ENCODE measurements at places on chromosomes 7 and 10. TPM values are rescaled to one million over a fixed set of nuclear protein-coding genes. Genes with fewer than 3 reads are reported as not detected.

GRCh38 chr7:47384755-47385535, 197.0 kb downstream of the TNS3 start:
- no peak for DNase-seq

DNA sequence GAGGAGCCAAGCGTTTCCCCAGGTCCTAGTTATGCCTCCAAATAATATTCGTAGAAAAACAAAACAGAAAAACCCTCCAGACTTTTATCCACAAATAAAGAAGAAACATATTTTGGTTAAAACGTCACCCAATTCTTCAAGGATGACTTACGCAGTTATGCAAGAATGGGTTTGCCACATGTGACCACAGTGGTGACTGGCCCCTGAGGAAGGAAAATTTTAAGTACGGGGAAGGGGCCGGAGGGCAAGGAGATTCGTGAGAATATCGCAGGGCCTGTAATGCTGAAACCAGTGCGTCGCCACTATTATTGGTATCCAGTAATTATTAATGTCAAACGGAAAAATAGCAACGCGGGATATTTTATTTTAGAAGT, 537 bp upstream of the MRPS24 start:
- DNase-seq: peak; percentile 98

- peak; percentile 97 for DNase-seq
These were observed at the start of gene RAB18 for GRCh38 chr10:27504007-27504807. RAB18 (plus strand) TSS chr10:27504304; CDS start chr10:27504370, 66 bp downstream.

DNA sequence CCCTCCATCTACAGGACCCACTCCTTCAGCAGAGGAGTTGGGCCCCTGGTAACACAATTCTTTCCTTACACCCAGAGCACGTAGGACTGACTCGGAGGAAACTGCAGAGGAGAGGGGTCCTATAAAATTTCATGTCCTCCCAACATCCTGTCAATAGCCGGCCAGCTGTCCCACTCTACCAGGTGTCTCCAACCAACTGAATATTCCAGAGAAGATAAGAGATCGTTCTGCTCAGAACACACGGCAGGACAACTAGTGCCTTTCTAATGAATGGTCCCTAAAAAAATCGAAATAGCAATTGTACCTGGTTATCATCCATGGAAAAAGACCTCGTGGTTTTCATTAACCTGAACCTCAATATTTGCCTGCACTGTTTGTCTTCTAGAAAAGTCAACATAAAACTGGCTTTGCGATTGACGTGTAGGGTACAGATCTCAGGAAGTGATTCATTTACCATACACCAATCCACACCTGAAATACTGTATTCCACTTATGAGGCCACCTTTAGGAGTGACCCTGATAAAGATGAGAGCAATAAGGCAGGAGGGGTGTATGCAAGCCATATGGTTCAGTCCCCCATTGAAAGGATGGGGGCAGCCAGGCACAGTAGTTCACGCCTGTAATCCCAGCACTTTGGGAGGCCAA, 111.7 kb downstream of the PARP12 start:
- no peak for DNase-seq

The CYP17A1 gene
- not detected for polyA plus RNA-seq

DNA sequence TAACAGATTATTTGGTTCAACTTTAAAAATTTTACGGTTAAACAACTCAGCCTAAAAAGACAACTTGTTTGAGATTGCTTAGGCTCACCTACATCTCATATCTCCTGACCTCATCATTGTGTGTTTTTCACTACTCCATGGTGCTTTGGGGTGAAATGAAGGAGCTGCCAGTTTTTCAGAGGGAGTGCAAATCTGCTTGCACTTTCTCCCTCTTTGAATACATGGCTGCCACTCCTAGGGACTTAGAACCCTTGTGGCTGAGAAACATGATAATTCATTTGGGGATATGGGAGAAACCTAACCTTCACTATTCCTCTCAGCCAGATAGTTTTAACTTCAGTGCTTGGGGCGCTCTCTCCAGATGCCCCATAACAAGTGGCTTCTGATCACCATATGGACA, 2.7 kb downstream of the CCSER2 start:
- no peak for DNase-seq

The BZW2 gene
- 15.3 TPM for polyA plus RNA-seq

- no peak for DNase-seq
These were observed 8.2 kb downstream of the BMS1 start for GRCh38 chr10:42790835-42791234.

- no peak for DNase-seq
These were observed 81.8 kb downstream of the NT5C2 start for GRCh38 chr10:103111031-103111917.

DNA sequence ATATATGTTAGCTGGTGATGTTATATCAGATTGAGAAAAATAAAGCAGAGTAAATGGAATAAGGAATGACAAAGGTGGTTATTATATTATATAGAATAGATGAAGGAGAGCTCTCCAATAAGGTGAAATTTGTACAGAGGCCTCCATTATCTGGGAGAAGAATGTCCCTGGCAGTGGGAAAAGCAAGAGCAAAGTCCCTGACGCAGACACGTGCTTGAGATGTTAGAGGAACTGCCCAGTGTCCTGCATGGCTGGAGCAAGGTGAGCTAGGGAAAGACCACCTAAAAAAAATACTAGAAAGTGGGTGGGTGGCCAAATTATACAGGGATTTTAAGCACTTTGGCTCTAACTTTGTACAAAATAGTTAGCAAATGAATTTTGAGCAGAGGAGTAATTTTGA, 120.7 kb downstream of the MDFIC start:
- no peak for DNase-seq

DNA sequence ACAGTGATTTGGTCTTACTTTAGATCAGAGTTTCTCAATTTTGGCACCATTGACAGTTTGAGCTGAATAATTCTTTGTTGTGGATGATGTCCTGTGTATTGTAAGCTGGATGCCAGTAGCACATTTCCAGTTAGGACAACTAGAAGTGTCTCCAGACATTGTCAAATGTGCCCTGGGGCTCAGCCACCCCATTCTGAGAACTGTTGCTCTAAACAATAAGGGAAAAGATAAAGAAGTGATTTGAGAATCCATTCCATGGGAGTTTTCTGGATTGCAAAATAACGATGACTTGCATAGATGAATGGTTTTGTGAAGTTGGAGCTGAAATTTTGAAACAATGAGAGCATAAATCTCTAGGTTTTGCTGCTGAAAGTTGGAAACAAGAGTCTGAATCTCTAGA, 44.6 kb downstream of the NUP205 start:
- no peak for DNase-seq

DNA sequence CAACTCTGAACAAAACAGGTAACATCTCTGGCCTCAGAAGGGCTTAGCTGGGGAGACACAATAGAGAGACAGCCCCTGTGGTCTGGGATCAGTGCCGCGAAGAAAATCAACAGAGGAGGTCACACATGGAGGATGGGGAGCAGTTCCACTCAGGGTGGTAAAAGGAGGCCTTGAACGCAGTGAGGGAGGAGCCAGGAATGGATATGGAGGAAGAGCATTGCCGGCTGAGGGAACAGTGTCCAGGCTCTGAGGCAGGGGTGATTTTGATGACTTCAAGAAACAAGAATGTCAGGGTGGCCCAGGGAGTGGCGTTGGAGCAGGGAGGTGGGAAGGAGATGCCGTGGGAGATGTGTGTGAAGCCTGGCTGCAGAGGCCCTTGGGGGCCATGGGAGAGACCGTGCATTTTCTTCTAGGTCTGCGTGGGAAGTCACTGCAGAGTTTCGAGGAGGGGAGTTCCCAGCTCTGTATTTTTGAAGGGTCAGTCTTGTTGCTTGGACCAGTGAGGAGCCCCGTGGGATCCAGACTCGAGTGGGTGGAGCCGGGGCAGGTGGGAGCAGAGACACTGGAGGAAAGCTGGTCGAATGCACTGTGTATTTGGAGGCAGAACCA, 35.7 kb upstream of the SH2D4B start:
- no peak for DNase-seq

The BLOC1S2 gene
- polyA plus RNA-seq: 111 TPM

The LHFPL3 gene
- polyA plus RNA-seq: not detected

DNA sequence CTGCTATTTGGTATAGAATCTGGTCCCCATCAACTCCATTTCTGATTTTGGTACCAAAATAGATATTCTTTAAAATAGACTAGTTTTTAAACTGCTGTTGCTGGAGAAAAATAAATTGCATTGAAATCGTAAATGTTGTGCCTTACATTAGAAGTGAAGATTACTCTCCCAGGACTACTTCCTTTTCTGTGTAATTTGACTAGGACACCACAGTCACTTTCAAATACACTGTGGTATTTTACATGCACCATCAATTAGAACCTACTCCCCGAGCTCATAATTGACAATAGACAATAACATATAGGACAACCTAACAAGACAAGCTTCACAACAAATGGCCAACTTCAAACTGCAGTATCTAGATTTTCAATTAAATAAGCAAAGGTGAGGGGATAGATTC, 211.5 kb downstream of the DGKB start:
- DNase-seq: no peak

DNA sequence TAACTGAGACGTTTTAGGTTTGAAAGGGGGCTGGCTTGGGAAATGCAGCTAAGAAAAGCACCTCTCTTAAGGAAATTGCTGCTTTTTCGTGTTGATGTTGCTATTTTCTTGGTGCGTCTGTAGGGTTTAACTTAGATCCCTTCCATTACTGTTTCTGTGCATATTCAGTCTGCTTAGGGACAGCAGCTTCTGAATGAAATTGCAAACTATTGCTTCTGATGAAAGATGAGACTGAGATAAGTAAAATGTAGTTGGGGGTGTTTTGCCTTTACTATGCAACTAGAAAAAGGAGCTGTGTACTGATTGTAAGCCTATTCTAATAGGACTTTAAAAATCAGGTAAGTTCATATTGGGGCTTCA, 772 bp downstream of the HDAC9 start:
- DNase-seq: no peak

DNA sequence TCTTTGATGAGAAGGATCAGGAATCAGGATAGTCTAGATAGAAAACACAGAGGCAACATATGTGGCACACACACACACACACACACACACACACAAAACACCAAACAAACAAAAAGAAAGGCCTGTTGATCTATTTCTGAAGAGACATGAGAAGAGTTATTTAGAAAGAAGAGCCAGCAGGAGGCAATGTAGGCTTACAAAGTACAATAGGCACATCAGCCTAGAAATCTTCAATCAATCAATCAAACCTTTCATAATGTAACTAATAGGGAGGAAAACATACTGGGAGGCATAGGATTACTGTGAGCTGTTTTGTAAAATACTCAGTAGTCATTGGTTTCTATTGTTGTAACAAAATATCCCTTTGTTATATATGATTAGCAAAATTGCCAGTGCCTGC, 47.3 kb upstream of the TES start:
- DNase-seq: no peak

- DNase-seq: no peak
These were observed 226.5 kb downstream of the RPS24 start for GRCh38 chr10:78260141-78260540.

The FAM241B gene
- polyA plus RNA-seq: not detected

DNA sequence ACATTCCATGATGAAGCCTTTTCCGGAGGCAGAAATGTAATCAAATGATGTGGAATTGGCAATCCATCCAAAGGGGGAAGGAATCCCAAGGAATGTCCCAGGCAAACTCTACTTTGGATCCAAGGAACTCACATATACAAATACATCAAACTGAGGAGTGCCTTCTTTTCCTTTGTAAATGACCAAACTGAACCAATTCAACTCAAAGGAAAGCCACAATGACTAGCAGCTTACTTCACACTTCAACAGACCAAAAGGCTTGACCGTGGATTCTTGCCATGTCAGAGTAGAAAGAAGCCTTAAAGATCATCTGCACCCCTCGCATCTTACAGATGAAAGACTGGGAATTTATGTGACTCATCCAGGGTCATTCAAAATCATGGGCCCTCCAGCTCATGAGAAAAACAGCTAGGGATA, 79.7 kb upstream of the MACROH2A2 start:
- no peak for DNase-seq

DNA sequence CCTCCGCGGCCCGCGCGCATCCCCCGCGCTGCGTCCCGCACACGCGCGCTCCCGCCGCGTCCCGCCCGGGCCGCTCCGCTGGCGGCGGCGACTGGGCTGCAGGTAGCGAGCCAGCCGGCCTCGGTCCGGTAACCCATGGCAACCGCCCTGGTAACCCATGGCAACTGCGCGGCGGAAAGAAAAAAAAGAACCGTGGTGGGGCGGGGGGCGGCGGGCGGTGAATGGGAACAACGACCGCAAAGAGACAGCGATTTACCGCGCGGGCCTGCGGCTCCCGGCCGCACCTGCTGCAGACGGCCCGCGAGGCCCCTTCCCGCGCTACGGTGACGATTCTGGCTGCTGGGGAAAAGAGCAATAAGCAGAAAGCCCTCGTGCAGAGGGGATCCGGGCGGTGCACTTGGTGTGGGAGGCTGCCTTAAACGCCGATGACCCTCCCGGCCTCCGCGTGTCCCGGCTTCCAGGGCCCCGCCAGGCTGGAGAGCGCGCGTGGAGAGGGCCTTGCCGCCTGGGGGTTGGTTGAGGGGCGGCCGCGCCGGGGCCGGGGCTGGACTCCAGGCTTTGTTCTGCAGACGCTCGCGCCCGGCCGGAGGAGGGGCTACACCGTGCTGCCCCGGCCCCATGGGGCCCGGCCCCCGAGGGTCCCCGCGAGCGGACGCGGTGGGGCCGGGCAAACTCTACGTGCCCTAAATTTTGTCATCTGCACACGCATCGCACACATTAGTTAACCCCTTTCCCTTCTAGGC, 84.7 kb downstream of the SNX10 start:
- DNase-seq: no peak

Data from CD14-positive monocyte (primary cell).